ENCODE measurements at places on chromosomes 7 and 10. TPM values are rescaled to one million over a fixed set of nuclear protein-coding genes. Genes with fewer than 3 reads are reported as not detected.

- DNase-seq, result peak; percentile 7
Observed at GRCh38 chr10:34862892-34863291, 47.8 kb upstream of the PARD3 start.

- DNase-seq, result peak; percentile 37
Observed at GRCh38 chr10:119444866-119445265, 97.7 kb downstream of the RGS10 start.

DNA sequence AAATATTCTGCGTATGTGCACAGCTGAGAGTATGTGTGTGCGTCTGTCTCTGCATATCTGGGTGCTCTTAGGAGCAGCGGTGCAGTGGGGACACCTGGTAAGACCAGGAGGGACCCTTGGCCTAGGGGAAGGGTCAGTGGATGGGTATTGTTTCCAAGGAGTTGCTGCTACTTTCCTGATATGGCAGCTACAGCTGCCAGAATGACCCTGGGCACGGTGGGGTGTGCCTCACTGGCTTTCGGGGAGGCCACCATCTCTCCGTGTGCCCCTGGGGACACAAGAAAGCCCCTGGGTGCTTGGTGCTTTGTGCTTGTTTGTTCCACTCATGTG lies 8.6 kb downstream of the PFKFB3 start:
- peak; percentile 23 for DNase-seq

- no peak for DNase-seq
Observed at GRCh38 chr10:119818889-119819270, 53.8 kb downstream of the MCMBP start.

DNA sequence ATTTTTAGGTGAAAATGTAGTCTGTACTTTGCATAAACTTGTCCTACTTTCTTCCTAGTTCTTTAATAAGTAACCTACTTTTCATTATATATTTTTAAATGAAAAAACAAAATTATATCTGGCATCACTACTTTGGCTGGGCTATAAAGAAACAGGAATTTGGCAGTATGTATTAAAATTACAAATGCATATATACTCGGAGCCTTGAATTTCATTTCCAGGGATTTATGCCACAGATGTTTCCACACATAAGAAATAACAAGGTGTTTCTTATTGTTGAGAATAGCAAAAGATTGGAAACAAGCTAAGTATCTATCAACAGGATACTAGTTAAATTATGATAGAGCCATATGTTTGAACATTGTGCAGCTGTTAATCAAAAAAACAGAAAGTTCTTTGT lies 2.2 kb upstream of the ARHGAP12 start:
- DNase-seq, result no peak

DNA sequence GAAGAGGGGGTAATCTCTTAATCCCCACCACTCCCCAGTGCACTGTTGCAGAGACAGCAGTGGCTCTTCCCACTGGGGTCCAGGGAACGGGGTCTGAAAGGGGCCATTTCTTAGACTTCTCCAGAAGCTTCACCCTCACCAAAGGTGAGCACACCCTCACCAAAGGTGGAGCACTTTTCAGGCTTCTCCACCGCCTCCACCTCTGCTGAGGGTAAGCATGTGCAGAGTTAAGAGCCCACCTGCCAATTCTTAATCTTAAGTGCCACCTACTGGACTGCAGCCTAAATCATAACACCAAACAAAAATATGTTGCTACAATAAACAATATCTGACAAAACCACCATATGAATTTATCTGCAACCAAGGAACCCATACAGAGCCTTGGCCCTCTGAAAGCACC lies 27.0 kb downstream of the SNX13 start:
- no peak for DNase-seq

- DNase-seq, result no peak
Observed at GRCh38 chr10:50679149-50679548, 55.4 kb upstream of the SGMS1 start.

Gene KCND2
- 0.19 TPM for total RNA-seq

Gene PRKAR2B
- total RNA-seq, result 6.9 TPM

Data from kidney (tissue), 22 donors.